ENCODE measurements at places on chromosomes 11 and 22.

DNA sequence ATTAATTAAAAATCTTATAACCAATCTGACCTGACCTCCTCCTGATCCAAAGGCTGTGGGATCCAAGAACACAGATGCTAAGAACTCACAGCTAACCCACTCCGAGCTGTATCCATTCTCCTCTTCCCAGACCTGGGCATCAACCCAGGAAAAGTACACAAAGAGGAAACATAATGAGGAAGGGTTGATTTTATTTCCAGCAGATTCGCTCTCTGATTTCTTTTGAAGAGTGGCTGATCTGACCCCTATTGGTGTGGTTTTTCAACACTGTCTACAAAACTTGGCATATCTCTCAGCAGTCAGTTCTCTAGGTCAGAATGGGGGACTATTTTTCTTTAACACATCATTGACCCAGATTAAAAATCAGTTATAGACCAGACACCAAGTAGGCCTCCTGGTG, 201.9 kb upstream of the UBASH3B start:
- no peak for DNase-seq

DNA sequence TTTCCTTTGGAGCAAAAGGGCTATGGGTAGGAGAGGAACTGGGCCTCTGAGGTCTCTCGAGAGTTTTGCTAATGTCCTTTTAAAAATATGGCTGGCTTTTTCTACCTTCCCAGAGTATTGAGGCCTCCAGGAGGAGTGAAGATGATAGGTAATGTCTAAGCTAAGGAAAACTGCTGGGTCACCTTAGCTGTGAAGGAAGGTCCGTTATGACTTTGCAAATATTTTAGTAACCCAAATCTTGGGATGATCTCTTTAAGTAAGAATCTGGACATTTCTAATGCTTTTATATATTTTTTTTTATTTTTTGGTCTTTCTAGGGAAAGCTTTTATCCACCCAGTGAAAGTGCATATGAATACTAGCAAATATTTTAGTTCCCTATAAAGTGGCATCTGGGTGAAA, 60.9 kb upstream of the SYN3 start:
- no peak for DNase-seq

- no peak for DNase-seq
Measured at GRCh38 chr11:62477927-62478326, 59.1 kb downstream of the SCGB1A1 start.

DNA sequence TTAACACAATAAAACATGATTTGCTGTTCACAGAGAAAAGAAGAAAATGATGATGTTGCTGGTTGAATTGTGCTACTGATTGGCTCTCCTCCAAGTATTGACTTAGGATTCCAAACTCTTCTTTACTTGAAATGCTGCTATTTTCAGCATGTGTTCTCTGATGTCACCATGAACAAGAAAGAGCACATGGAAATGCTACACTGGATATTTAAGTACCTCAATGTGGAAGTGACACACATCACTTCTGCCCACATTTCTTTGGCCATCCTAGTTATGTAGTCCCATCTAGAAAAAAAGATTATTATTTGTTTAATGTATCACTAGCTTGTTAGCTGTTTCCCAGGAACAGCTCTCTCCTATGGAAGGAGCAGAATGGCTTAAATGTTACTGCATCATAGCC, 27.2 kb downstream of the OR52B2 start:
- no peak for DNase-seq

DNA sequence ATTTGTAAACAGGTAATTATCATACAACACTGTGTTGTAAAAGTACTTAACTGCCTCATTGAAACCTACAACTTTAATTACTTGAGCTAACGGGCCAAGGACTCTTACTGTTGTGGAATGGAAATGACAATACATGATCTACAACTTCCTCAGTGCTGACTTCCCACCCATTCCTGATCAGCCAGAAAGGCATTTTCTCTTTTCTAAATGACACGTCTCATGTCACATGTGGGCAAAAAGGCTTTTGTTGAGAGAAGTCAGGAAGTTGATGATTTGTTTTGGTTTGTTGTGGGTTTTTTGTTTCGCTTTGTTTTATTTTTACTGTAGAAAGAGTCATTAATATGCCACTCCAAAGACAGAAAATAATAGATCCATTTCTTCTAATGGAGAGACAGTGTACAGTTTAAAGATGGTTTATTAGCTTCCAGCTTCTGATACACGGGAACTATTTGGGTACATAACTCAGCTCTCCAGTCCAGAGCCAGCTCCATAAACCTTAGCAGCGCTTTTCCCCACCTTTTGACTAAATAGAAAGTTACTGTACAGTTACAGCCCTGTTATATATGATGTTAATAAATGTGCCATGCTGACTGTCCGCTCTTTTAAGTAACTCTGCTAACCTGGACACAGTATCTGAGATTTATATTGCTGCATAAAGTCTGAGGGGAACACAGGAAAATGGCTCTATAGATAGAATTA, 509.4 kb upstream of the API5 start:
- no peak for DNase-seq

DNA sequence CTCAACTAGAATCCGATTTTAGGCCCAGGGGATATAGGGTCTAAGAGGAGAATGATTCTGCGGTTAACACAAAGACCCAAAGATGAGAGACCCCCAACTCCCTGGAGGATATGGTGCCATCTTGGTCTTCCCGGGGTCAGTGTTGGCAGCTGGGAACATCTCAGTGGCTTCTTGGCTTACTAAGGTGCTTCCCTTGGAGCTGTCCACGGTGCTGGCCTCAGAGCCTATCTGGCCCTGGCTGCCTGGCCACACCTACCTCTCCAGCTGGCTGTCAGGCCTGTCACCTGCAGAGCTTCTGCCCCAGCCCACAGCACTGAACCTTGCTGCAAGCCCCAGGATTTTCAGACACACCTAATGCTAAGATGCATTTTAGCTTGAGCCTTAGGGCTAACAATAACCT, 70.7 kb upstream of the THY1 start:
- no peak for DNase-seq

DNA sequence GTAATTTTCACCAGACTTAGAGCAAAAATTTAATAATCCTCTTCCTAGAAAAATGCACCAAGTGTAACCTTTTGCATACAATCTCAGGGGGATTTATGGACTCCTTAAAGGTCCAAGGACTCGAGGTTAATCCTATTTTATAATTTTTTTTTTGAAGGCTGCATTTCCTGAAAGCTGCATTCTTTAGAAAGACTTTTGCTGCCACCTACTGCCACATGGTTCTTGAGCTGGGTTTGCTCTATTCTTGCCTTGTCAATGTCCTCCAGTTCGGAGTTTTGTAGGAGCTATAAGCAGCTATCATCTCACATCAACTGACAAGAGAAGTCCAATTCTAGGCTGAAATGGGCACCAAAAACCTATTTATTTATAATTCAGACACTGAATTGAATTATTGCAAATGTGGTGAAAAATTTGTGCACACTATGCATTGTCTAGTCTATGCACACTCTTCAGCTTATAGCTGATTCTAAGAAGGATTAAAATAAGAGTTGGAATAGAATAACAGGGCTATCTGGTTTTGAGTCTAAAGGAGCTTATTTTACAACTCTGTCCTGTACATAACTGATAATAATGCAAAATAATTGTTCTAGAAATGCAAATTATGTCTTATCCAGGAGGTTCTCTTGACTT, 31.3 kb downstream of the TRAF6 start:
- DNase-seq, result peak; percentile 21

- DNase-seq, result no peak
Measured at GRCh38 chr11:19828382-19829108, 115.9 kb downstream of the NAV2 start.

DNA sequence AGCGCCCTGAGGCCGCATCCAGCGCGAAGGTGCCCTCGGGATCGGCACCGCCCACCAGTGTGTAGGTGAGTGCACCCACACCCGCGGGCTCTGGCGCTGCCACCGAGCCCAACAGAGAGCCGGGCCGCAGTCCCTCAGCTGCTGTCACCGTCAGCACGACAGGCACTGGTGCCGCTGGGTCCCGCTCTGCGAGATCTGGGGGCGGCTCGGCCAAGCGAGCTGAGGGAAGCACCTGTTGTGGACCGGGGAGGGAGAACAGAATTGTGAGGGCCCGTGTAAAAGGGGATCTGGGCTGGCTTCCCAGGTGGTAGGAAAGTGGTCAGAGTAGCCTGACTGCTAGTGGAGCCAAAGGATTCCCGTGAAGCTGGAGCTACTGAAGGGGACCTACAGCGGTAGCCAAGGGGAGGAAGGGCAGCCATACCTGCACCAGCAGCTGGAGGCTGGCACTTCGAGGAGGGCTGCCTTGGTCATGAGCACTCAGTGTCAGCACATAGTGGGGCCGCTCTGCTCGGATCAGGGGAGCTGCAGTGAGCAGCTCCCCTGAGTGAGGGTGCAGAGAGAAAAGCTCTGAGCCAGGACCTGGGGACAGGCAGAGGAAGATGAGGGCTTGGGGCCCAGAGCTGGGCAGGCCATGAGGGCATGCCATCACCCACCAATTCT, 11.5 kb upstream of the TPP1 start:
- no peak for DNase-seq

- no peak for DNase-seq
Measured at GRCh38 chr22:32480238-32480637, 5.6 kb downstream of the FBXO7 start.

DNA sequence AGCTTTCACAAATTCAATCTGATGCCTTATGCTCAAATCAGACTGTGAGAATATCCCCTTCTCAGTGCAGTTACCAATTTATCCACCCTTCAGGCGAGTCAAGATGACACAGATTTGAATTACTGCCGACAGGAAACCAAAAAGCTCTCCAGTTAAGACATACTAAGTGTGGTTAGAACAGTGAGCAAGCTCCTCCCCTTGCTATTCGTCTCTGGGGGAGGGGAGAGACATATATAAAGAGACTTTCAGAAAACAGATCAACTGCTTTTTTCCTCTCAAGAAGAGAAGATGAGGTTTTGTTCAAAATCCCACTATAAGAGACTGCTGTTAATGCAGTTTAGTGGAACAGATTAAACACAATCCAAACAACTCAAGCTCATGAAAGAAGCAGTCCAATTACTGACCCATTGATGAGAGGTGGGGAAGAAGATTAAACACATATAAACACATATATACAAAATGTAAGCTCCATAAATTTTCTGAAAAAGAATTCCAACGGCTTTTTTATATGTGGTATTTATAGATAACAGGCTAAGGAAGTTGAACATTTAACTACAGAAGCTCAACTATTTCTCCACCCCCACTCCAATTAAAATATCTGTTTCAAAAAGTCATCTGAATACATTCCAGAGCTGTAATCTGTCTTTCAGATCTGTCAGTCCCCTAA, 102.7 kb downstream of the MRTFA start:
- peak; percentile 75 for DNase-seq

GRCh38 chr11:5380740-5381342, 2.8 kb upstream of the OR51M1 start:
- DNase-seq, result no peak

DNA sequence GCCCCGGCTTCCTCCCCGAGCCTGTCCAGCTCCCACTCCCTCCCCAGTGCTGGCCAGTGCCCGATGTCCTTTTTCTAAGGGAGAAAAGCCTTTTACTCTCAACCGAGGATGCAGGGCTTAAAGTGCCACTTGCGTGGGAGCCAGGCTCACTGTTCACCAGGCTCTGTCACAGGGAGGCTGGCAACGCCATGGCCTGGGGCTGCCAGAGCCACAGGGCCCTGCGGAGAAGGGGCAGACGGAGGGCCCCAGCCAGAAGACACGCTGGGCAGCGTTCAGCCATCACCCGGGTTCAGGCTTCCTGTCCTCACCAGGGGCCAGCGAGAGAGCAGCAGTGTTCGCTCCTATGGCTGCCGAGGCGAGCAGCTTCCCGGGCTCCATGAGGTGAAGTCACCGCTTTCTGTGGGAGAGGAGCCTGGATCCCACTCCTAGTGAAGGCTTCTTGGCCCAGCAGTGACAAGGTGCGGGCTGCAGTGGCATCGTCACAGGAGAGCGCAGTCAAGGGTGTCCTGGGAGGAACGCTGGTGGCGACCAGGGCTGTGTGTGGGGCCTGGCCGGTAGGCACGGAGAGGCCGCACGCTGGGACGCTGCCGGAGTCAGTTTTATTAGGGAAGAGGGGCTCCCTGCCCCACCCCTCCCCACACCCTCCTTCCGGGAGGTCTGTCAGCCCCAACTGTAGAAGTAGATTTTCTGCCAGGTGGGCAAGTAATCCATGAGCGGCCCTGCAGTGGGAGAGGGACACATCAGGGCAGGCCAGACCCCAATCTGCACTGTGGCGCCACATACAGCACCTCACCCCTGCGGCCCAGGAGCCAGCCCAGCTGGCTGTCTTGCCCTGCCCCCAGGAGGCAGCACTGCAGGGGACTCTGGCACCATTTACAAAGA, 2.8 kb upstream of the FREY1 start:
- DNase-seq, result no peak

Measured in central memory CD4-positive, alpha-beta T cell (primary cell).